ENCODE measurements at places on chromosomes 6 and 20.

DNA sequence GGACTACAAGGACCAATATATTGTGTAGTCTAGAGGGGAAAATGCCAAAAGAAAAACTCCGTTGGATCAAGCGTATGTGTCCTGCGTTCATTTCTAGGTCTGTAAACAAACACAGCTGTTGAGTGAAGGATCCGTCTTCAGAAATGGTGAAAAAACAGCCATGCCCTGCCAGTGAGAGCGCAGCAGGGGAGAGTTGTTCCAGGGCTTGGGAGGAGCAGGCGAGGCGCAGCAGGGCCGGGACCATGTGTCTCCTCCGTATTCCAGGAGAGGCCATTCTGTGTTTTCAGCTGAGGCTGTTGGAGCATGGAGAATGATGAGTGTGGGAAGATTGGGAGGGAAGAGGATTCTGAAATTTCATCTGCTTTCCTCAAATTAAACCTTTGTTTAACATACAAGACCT is 38.0 kb downstream of the BMP6 start:
- DNase-seq = no peak

GRCh38 chr20:58130581-58130980 is 97.9 kb downstream of the ANKRD60 start:
- no peak for DNase-seq

DNA sequence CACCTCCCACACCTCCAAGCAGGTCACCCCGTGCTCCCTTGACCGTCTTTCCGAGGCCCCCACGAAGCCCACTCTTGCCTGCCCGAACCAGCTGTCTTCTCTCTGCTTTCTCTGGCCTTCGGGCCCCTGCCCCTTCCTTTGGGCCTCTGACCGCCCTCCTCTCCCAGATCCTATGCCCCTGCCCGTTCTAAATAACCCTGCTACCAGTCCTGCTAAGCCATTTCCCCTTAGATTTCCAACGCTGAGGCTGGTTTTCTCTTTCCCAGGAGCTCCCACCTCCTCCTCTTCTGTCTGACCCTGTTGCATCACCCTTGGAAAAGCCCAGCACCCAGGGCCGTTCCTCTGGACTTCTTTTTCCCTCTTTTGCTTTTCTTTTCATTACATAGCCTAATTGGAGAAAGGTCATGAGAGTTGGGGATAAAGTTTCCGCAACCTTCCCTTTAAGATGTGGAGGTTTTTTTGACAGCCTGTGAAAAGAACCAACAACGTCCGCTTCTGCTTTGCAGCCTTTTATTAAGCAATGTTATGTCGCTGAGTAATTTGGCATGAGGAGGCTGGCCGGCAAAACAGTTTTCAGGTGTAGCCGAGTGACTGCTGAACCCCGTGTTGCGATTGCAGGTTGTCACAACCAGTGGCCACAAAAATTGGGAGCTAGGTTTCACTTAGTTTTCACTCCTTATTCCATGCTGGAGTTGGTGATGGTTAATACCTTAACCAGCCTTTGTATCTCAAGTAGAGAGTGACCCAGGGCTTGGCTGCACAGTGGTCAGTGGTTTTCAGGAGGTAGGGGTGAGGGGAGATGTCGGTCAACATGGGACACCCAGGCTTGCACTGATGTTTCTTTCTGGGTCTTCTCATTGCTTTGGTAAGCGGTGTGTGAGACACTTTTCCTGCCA is 970 bp downstream of the BLTP3A start:
- DNase-seq = peak; percentile 32

DNA sequence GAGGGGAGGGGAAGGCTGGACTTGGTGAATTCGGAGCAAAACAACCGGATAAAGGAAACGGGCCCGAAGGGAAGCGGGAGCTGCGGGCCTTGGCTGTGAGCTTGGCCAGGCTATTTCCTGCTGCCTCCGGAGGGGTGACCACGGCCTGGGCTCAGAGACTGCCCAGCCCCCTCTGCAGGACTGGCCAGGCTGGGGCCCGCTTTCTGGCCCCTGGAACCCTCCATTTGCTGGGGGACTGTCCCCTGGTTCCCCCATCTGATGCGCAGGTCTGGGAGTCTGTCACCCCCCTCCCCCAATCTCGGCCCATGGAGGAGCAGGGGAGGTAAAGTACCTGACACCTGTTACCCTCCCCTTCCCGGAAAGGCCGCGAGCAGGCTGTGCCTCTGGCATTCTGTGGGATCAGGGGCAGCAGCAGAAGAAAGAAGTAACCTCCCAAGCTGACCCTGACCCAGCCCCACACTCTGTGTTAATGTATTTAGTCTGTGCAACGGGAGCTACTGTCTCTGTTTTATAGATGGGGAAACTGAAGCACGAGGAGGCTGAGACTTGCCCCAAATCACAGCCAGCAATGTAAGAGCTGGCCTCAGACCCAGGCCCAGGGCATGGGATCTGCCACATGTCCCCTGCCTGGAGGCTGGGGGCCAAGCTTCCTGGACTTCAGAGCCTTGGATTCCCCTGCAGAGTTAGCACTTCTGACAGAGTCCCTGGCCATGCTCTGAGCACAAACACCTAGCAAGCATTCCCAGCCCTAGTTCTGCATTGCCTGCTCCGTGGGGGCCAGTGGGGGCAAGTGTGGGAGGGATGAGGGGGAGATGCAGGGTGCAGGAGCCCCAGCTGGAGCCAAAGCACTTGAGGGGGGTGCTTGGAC is 3.5 kb downstream of the C20orf204 start:
- no peak for DNase-seq

DNA sequence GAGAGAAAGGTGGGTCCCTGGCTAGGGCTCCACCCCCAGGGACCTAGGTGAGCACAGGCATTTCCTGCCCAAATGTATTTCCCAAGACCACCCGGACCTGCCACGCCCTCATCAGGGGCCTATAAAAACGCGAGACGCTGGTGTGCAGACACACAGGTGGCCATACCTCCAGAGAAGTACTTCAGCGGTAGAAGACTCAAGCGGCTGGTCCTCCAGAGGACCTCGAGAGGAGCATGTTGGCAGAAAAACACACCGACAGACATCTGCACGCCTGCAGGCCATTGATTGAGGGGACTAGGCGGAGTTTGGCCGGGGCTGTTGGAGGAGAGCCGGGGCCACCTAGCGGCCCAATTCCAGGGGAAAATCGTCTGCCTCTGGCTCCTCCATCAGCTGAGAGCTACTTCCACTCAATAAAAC is 695.8 kb upstream of the MMS22L start:
- no peak for DNase-seq

GRCh38 chr6:161949531-161949930 is 675.7 kb upstream of the AGPAT4 start:
- no peak for DNase-seq

DNA sequence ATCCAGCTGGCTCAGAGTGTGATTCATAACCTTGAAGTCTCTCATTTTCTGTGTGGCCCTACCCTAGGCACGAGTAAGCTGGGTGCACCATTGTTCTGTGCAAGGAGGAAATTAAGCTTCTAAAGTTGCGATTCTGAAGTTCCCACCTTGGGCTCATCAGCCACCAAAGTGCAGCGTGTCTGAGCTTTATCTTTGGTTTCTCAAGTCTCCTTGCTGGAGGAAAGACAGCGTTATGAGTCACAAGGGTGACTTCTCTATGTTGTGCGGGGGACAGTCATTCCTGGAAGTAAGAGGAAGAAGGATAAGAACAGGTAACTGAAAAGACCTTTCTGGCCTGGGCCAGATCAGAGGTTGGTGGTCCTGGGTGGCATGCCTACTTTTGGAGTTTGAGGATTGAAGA is 16.8 kb downstream of the MRAP2 start:
- no peak for DNase-seq

- no peak for DNase-seq
These were observed 52.6 kb upstream of the SYNJ2 start for GRCh38 chr6:157929076-157929475.

GRCh38 chr6:112470950-112471349 is 123.8 kb downstream of the RFPL4B start:
- DNase-seq = no peak

GRCh38 chr20:22241609-22242008 is 342.8 kb downstream of the FOXA2 start:
- no peak for DNase-seq

Measured in activated CD4-positive, alpha-beta T cell treated with anti-CD3 and anti-CD28 coated beads for 48 hours (primary cell).